ENCODE measurements at places on chromosomes 3 and 15. TPM values are rescaled to one million over a fixed set of nuclear protein-coding genes. Genes with fewer than 3 reads are reported as not detected.

SMAD6 gene
- 19.3 TPM for total RNA-seq

PP2D1 gene
- total RNA-seq, result not detected

NRG4 gene
- total RNA-seq, result 1.7 TPM

FANCD2 gene
- 18.6 TPM for total RNA-seq

PKM gene
- total RNA-seq, result 3,339 TPM

PLOD2 gene
- 136 TPM for total RNA-seq

AHSG gene
- total RNA-seq, result 0.11 TPM

NPAP1 gene
- not detected for total RNA-seq

RAB11A gene
- 353 TPM for total RNA-seq

CCR9 gene
- not detected for total RNA-seq

PLSCR2 gene
- total RNA-seq, result not detected

ITIH3 gene
- 0.05 TPM for total RNA-seq

IQGAP1 gene
- total RNA-seq, result 136 TPM

SPTBN5 gene
- total RNA-seq, result 0.09 TPM

FBLN2 gene
- total RNA-seq, result 2.8 TPM

FAM174B gene
- 8.4 TPM for total RNA-seq

LRRC15 gene
- 0.25 TPM for total RNA-seq

PLAAT1 gene
- total RNA-seq, result not detected

LRRC31 gene
- not detected for total RNA-seq

APBA2 gene
- total RNA-seq, result 21.8 TPM

MSL2 gene
- total RNA-seq, result 6.5 TPM

C3orf20 gene
- total RNA-seq, result not detected

SHC4 gene
- total RNA-seq, result 0.86 TPM

INKA1 gene
- 1.7 TPM for total RNA-seq

WDR93 gene
- total RNA-seq, result 0.28 TPM

DNAJA4 gene
- total RNA-seq, result not detected

STARD9 gene
- 1.4 TPM for total RNA-seq

SHQ1 gene
- total RNA-seq, result 18.7 TPM

IQCF5 gene
- total RNA-seq, result not detected

GOLGA8H gene
- total RNA-seq, result 2.4 TPM

ZPLD1 gene
- not detected for total RNA-seq

MUC13 gene
- 6.9 TPM for total RNA-seq

CKMT1B gene
- 7.6 TPM for total RNA-seq

PLSCR1 gene
- total RNA-seq, result 47.2 TPM

GAP43 gene
- total RNA-seq, result not detected

TARS3 gene
- 6.8 TPM for total RNA-seq

FBXL22 gene
- 0.27 TPM for total RNA-seq

ZNF80 gene
- not detected for total RNA-seq

ATXN7 gene
- total RNA-seq, result 4.3 TPM

BTLA gene
- not detected for total RNA-seq

CCR4 gene
- not detected for total RNA-seq

CCRL2 gene
- 0.13 TPM for total RNA-seq

LIPH gene
- total RNA-seq, result 8.1 TPM

CADPS gene
- not detected for total RNA-seq

ECT2 gene
- total RNA-seq, result 91.7 TPM

CD86 gene
- total RNA-seq, result not detected

CXCR6 gene
- total RNA-seq, result not detected

NAA50 gene
- 186 TPM for total RNA-seq

CTXN2 gene
- 0.04 TPM for total RNA-seq

PGBD4 gene
- total RNA-seq, result 1.1 TPM

CRBN gene
- total RNA-seq, result 25.3 TPM

C2CD4A gene
- total RNA-seq, result not detected
